ENCODE measurements at places on chromosomes 6 and 20. TPM values are rescaled to one million over a fixed set of nuclear protein-coding genes. Genes with fewer than 3 reads are reported as not detected.

Gene CDK19
- total RNA-seq = 15.6 TPM

- H3K4me3 ChIP-seq = no peak overlapping the region
- H3K36me3 ChIP-seq = no peaks in the 10 kb centered on the region
- no peak for DNase-seq
- H3K27me3 ChIP-seq = no peaks in the 10 kb centered on the region
- H3K4me1 ChIP-seq = peaks cover 16% of the 10 kb centered on the region
- H3K27ac ChIP-seq = no peak overlapping the region
Measured at GRCh38 chr6:119142637-119143036, 64.2 kb upstream of the FAM184A start.

Gene CDSN
- total RNA-seq = not detected

DNA sequence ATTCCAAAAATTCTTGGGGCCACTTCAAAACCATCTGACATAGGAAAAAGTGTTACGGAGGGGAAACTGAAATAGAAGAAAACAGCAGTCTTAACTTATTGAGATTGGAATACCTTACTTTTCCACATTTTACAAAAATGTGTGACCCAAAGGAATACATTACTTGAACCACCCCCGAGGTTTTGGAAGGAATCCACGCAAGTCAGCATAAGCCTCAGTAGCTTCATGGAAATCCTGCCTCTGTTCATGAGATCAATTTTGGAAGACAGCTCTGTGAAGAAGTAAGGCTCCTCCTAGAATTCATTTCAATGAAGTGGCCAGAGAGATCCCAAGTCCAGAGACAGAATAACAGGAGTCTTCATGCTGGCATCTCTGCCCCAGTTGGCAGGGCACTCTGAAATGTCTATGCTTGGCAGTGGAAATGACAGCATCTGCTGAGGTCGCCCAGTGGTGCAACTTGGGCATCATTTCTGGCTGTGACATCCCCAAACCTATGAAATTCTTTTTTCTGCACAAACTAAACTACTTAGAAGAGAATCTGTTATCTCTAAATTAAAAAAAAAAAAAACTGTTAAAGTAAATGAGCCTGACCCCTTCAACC lies 132.5 kb downstream of the EPM2A start:
- H3K27me3 ChIP-seq = no peaks in the 10 kb centered on the region
- no peak overlapping the region for H3K27ac ChIP-seq
- H3K4me3 ChIP-seq = no peak overlapping the region

Gene CD24
- 3.3 TPM for total RNA-seq

DNA sequence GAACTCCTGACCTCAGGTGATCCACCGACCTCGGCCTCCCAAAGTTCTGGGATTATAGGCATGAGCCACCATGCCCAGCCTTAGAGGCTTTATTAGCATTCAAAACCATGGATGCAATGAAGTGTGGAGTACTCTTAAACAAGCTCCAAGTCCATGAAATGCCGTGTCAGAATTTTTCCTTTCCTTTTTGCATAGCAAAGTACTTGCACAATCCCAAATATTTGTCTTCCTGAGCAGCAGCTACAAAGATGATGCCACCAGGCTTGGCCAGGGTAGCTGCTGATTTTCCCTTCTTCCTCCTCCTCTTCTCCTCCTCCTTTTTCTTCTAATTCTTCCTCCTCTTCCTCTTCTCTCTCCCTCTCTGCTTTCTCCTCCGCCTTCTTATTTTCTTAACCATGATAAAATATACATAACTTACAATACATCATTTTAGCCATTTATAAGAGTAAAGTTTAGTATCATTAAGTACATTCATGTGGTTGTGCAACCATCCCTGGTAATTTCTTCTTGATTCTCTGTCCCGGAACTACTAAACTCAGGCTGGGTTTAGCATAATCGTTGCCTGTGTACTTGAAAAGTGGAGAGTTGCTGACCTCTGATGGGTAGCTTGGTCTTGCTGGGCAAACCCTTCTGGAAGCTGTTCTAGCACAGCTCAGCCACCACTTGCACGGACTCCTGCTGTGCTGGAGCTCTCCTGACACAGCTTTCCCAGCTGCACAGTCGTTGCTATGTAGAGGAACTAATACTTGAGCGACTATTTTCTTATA lies 20.3 kb downstream of the MUCL3 start:
- peaks cover 4% of the 10 kb centered on the region for H3K27me3 ChIP-seq
- DNase-seq = no peak
- peaks cover 5% of the 10 kb centered on the region for H3K4me1 ChIP-seq
- no peaks in the 10 kb centered on the region for H3K36me3 ChIP-seq
- H3K27ac ChIP-seq = no peak overlapping the region
- no peak overlapping the region for H3K4me3 ChIP-seq

- H3K4me3 ChIP-seq = no peak overlapping the region
- H3K27ac ChIP-seq = no peak overlapping the region
- DNase-seq = no peak
- H3K4me1 ChIP-seq = no peaks in the 10 kb centered on the region
Measured at GRCh38 chr6:106397431-106397830, 36.9 kb downstream of the CRYBG1 start.

Gene ARFGEF3
- total RNA-seq = under 0.01 TPM
